ENCODE measurements at places on chromosomes 13 and 19.

DNA sequence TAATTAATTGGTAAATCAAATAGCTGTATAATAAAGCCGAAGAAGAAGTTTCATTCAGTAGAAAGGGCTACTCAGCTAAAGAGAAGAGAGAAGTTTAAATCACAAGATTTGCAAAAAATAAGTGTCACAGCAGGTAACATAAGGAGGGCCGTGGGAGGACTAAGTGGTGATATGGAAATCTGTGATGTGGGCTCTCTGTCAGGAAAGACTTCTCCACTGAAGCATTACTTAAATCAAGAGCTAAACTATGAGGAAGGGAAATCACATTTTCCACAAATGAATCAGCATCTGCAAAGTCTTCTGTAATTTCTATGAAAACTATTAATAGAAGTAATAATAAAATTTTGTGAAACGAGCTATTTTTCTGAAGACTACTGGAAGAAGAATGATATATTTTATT is 153.8 kb downstream of the PCDH9 start:
- DNase-seq: no peak

GRCh38 chr13:27955014-27955591 is 14.0 kb downstream of the CDX2 start:
- no peak for DNase-seq

DNA sequence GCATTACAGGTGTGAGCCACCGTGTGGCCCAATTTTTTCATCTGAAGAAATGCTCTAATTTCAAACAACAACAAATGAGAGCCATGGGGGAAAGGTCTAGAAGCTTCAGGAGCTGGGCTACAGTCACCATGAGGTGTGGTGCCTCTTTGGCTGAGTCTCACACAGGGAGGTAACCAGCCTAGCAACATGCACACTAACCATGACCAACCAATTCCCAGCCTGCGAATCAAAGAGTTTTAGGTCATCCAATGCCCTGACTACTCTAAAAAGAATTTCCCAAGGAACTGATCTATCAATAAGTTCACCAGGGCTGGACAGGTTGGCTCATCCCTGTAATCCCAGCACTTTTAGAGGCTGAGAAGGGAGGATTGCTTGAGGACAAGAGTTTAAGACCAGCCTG is 29.9 kb downstream of the PBX4 start:
- DNase-seq: no peak

DNA sequence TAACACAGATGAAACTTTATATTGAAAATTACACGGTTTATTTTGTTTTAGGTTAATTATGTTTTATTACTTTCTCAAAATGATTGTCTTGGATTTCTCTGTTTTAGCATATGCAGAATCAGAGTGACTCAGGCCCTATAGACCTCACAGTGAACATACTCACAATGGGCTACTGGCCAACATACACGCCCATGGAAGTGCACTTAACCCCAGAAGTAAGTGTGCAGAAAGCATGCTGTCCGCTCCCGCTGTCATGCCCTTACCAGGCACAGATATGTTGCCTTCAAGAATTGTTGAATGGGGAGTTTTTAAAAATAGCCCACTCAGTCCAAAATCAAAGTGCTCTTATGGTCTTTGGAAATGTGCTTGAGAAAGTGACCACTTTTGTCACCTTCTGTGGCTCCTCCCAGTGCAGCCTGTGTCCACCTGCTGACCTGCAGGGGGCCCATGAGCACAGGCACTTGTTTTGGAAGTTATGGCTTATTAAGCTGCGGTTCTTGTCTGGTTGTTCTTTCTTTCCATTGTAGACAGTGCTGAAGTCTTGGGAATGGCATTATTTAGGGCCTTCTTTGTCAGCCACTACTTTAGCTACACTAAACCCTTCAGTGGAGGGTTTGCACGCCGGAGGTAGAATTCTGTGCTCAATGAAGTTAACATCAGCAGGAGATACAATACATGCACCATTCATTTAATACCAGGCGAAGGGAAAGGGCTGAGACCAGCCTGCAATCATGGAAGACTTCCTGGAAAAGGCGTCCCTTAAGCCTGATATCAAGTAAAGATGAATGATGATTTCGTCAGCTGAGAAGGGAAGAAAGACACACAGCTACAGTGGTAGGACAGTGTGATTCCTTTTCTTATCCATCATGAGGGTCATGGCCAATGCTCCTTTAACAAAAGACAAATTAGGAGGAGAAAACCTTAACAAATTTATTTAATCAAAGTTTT is 36.7 kb downstream of the CUL4A start:
- no peak for DNase-seq

- no peak for DNase-seq
These were observed 94.6 kb upstream of the DIAPH3 start for GRCh38 chr13:60258349-60258748.

DNA sequence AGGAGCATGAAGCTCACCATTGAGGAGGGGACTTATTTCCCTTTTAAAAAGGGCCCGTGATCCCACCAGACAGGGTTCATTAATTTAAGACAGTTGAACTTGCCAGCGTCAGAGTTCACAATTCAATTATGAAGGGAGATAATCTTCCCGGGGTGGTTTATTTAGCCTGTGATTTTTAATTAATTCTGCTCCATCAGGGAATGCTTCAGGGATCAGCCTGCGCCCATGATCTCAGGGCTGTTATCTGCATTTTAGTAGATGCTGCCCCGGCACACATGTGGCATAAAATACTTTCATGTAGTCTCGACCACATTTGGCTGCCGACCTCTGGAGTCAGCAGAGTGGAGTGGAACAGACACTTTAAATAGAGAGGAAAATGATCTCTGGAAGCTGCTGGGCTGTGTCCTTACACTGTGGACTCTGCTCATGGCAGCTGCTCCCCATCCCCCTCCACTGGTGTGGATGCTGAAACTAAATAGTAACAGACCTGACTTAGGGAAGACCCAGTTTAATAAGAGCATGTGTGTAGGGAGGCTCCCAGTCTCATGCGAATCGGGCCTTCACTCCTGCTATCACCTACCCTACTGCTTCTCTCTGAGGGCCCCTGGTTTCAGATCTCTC is 256.9 kb downstream of the TEX29 start:
- DNase-seq: no peak

Data from stimulated activated naive CD8-positive, alpha-beta T cell treated with anti-CD3 and anti-CD28 coated beads, Interleukin-15, amount 100 ng/mL, for 72 hours (primary cell).